ENCODE measurements at places on chromosomes 1 and 21. TPM values are rescaled to one million over a fixed set of nuclear protein-coding genes. Genes with fewer than 3 reads are reported as not detected.

DNA sequence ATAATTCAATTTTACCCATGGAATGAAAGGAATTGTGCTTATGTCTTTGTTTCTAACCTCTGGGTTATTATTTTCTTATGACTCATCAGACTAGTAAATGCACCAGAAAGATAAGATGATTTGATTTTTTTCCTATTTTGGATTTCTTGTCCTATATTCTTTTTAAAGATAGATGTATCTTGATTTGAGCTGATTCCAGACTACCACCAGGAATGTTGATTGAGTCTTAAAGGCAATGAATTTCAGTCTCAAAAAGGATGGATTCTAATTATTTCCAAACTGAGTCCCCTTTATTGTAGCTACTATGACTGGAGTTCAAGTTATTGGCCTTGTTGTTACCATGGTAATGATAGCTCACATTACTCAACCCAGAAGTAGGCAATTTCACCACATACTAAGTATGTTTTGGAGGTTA lies 95.8 kb upstream of the RGS4 start:
- H3K36me3 ChIP-seq: no peaks in the 10 kb centered on the region
- H3K27me3 ChIP-seq: no peaks in the 10 kb centered on the region
- H3K27ac ChIP-seq: no peak overlapping the region
- H3K4me3 ChIP-seq: no peak overlapping the region

DNA sequence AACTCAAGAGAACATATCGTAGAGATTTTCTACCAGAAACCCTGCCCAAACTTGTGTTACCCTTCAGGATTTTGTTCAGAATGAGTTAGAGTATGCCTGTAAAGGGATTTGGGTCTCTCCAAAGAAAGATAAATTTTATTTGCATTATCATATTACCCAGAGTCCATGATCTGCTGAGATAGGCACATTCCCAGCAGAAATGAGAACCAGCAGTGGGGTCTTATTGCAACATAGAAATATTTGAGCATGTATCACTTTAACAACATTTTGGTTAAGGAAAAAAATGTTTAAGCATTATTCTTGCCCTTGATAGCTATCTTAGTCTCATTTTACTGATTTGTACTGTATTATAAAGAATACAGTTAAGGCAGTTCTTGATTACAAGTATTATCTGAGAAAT lies 10.6 kb downstream of the VCAM1 start:
- no peaks in the 10 kb centered on the region for H3K27me3 ChIP-seq
- H3K4me1 ChIP-seq: peaks cover 6% of the 10 kb centered on the region
- H3K4me3 ChIP-seq: no peak overlapping the region
- H3K36me3 ChIP-seq: peaks cover 43% of the 10 kb centered on the region

- H3K4me1 ChIP-seq: no peaks in the 10 kb centered on the region
- no peak for DNase-seq
- H3K27me3 ChIP-seq: no peaks in the 10 kb centered on the region
- no peak overlapping the region for H3K27ac ChIP-seq
- H3K4me3 ChIP-seq: no peak overlapping the region
- H3K36me3 ChIP-seq: no peaks in the 10 kb centered on the region
These were observed 573.1 kb upstream of the ZRANB2 start for GRCh38 chr1:71653952-71654351.

DNA sequence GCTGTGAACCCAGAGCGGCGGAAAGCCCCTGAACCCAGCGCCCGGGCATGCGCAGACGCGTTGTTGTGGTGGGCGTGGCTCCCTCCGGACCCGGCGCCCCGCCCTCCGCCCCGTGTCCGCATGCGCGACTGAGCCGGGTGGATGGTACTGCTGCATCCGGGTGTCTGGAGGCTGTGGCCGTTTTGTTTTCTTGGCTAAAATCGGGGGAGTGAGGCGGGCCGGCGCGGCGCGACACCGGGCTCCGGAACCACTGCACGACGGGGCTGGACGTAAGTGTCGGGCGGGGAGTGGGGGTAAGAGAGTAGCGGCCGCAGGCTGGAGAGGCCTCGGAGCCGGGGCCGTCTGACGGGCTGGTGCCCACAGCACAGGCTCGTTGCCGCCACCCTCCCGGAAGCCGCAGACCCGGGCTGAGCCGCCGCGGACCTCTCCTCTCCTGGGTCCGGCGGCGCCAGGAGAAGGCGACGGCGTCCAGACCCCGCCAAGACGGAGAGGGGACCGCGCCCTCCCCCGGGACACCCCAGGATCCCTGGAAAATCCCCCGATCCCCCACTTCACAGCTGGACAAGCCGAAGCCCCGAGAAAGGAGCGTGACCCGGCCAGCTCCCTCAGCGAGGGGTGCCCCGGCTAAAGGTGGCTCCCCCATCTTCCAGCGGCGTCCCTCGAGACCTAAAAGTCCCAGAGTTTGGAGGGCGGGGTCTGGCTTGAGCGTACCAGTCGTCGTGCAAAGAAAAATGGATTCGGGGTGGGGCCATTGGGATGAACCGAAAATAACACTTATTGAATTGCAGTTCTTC lies at the start of gene TMEM50A:
Gene TMEM50A (plus strand): TSS at position 147 of the 794 bp plus-strand sequence. CDS start 2,153 bp downstream, outside the sequence.
- H3K36me3 ChIP-seq: peaks cover 8% of the 10 kb centered on the region
- peak; percentile 93 for DNase-seq
- peaks cover 21% of the 10 kb centered on the region for H3K4me1 ChIP-seq
- peak within 1 kb of the TSS; percentile 98 for H3K27ac ChIP-seq

DNA sequence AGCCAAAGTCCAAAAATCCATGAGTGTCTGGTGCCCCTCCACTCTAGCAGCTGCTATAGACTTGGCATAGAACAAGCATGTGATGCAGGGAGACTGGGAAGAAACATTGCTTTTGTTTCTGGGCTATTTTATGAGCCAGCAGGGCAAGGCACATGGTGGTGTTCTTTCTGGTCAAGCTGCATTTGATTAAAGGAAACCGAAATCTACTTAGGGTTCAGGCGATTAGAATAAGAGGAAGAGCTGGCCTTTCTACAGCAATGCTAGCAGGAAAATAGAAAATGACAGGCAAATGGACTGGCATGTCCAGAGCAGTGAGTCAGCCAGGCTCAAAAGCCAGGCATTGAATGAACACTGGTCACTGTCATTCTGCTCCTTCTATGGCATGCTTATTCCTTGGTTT lies 28.5 kb upstream of the ARHGAP29 start:
- peaks cover 3% of the 10 kb centered on the region for H3K4me1 ChIP-seq
- H3K27ac ChIP-seq: no peak overlapping the region
- H3K4me3 ChIP-seq: no peak overlapping the region
- H3K36me3 ChIP-seq: no peaks in the 10 kb centered on the region
- no peak for DNase-seq

DNA sequence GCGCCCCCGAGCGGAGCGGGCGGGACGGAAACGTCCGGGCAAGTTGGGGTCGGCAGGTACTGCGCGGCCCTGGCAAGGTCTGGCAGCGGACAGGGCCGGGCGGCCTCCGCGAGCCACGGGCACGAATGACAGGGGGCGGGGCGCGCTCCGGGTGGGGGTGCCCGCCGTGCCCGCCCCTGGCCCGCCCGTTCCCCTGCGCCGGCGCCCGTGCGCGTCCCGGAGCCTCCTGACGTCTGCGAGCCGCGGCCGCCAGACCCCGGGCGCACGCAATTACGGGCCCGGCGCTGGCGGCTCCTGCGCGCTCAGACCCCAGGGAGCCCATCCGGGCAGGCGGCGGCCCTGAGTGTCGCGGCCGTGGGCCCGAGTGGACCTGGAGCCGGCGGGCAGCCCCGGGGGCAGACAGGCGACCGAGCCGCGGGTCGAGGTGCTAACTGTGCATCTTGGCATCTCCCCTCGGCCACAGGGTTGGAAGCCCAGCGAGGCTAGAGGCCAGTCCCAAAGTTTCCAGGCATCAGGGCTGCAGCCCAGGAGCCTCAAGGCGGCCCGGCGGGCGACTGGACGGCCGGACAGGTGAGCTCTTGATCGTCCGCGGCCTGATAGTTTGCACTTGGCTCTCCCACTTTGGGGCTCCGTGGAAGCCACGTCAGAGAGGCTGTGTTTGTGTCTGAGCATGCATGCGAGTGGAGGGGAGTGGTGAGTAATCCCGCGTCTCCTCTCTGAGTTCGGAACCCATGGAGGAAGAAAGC lies 918 bp downstream of the MIB2 start:
- DNase-seq: peak; percentile 74
- no peaks in the 10 kb centered on the region for H3K36me3 ChIP-seq
- peaks cover 39% of the 10 kb centered on the region for H3K4me1 ChIP-seq
- no peaks in the 10 kb centered on the region for H3K27me3 ChIP-seq

Gene ZMYM1
- total RNA-seq: 7.4 TPM

Gene TRIM58
- 0.84 TPM for total RNA-seq

Gene CCDC17
- 0.20 TPM for total RNA-seq

Measured in heart left ventricle (tissue), 16 donors.